ENCODE measurements at places on chromosomes 7 and 10.

DNA sequence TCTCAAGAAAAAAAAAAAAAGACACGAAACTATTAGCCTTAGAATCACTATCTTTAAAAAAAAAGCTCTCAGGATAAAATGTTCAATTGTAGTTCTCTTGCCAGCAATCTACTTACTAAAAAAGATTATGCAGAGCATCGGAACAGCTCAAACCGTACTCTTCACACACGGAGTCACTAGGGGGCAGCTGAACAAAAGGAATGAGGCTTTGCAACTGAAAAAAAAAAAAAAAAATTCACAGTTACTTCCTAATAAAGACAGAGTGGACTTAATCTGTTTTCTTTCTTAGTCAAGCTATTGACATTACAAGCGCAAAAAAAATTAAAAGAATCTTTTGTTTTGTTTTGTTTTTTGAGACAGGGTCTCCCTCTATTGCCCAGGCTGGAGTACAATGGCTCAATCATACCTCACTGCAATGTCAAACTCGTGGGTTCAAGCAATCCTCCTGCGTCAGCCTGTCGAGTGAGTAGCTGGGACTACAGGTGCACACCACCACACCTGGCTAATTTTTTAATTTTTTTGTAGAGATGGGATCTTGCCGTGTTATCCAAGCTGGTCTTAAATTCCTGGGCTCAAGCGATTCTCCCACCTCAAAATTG, 11.5 kb downstream of the PMS2 start:
- peak; percentile 30 for DNase-seq

DNA sequence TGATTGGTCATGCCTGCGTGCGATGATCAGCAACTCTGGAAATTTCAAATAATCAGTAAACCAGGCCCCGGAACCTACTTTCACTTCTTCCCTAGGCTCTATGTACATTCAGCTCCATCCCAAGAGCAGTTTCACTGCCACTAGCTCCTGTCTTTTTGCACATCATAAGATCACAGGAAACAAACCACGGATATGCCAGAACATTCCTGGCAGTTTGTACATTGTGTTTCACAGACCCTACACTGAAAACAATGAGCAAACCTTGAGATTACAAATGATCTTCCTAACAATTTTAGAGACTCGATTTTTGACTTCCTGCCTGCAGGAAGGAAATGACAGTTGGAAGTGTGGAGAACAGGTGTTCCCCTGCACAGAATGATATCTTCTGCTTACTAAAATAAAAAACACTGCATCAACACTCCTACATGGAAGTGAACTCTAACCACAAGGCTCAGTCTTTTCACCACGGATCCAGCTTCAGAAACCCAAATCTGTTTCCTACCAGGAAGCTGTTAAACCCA, 7.6 kb upstream of the TMEM236 start:
- DNase-seq: no peak

- no peak for DNase-seq
These were observed 60.5 kb downstream of the BICC1 start for GRCh38 chr10:58573144-58573543.

DNA sequence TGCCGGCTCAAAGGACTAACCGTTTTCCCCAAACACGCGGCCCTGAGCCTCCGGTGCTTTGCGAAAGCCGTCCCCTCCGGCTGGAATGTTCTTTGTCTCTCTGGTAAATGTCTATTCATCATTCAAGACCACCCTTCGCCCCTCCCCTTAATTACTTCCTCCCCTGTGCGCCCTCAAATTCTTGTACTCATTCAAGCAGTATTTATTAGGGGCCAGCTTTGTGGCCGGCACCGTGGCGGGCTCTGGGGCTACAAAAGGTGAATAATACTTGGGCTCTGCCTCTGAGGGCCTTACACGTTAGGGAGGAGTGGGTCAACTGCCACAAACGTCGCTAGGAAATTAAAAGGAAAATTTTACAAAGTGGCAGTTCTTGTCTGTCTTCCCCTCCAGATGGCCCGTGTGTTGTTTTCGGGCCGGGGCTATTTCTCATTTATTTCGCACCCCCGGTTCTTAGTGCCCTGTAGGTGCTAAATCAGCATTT, 1.5 kb upstream of the MEST start:
- DNase-seq: no peak

DNA sequence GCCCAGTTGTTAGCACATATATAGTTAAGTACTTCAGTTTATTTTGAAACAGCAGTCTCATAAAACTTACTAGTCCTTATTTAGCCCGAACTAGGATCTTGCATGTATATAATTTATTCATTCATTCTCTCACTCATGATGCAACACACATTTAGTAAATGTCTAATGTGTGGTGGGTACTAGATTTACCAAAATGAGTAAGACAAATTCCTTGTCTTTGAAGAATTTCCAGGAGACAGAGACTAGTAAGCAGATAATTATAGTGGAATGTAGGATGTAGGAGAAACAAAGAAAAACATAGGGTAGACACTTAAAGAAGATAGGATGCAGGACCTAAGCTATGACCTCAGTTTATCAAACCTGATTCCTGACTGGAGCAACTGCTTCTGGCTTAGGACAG, 120.2 kb upstream of the AMPH start:
- no peak for DNase-seq

- no peak for DNase-seq
These were observed 19.1 kb upstream of the KCNK18 start for GRCh38 chr10:117178190-117178589.

GRCh38 chr7:55160539-55160938, 141.7 kb downstream of the EGFR start:
- no peak for DNase-seq

DNA sequence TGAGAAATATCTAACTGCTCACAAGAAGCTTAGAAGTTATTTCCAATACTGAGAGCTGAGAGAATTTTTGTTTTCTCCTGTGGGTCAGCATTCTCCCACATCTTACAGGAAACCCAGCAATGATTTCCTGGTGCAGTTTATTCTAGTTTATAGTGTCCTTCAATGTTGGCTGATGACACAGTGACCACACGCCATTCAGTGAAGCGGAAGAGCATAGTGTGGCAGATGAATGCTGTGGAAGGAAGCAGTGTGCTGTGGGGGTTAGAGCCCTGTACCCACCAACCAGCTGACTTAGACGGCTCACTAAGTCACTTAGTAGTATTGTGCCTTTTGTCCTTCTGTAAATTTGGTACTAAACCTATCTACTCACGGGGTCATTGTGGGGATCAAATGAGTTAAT, 1.4 kb upstream of the TMEM26 start:
- DNase-seq: no peak

DNA sequence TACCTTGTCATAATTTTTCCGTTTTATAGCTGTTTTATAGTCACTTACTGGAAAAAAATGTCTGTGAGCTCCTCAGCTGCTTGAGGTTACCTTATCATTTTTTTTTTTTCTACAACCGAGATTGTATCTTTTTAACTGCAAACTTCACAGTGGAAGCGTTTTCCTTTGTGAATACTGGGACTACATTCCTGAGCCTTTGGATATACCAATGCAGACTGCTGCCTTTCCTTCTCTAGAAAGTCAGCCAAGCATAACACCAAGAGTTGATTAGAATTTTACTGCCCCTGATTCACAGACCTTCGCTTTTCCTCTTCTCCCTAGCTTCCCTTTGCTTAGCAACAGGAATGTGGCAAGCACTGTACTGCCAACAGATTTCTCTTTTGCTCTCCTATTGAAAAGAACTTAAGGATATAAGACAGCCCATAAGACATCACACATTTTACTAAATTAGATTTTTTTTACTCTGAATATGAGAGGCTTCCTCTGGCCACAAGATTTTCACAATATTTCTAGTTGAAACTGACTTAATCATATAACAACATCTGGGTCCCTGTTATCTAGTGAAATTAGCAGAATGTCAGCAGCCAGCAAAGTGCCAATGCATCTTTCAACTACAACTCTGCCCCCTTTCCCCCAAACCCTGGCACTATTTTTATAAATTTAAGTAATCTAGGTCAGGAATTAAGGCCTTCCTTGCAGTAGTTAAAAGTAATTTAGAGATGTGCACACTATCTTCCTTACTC, 170.6 kb downstream of the PRKG1 start:
- DNase-seq: no peak

- no peak for DNase-seq
These were observed 85.9 kb downstream of the LSMEM1 start for GRCh38 chr7:112566442-112567324.

DNA sequence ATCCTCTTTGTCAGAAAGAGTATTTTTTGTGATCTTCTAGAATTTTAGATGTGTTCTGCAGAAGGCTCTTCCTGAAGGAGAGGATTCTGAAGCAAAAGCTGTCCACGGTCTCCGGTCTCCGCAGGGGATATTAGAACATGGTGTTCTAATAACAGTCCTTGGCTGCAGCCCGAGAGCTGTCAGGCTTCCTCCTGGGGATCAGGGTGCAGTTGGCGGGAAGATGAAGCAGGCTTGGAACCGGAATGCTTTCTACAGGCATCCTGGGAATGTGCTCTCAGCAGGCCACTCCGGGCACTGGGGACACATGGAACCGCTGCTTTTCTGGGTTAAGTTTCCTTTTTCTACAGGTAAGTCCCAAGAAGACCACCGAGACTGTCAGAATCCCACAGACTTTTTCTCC, 118.6 kb upstream of the PARD3 start:
- no peak for DNase-seq

Data from NCI-H345 (cell line).